Erythroblast (primary cell): ENCODE measurements at places on chromosomes 6 and 20.

DNA sequence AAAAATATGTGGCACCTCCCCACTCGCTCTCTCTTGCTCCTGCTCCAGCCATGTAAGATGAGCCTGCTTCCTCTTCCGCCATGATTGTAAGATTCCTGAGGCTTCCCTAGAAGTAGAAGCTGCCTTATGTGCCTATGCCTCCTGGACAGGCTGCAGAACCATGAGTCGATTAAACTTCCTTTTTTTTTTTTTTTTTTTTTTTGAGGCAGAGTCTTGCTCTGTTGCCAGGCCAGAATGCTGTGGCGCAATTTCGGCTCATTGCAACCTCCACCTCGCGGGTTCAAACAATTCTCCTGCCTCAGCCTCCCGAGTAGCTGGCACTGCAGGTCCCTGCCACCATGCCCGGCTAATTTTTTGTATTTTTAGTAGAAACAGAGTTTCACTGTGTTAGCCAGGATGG, 112.5 kb downstream of the FAM217A start:
- DNase-seq: no peak

- no peak for DNase-seq
Measured at GRCh38 chr6:227812-228338, 64.4 kb upstream of the DUSP22 start.

GRCh38 chr20:39163993-39164392, 201.8 kb downstream of the DHX35 start:
- no peak for DNase-seq

GRCh38 chr20:8394308-8394945, 262.4 kb downstream of the PLCB1 start:
- DNase-seq: no peak

DNA sequence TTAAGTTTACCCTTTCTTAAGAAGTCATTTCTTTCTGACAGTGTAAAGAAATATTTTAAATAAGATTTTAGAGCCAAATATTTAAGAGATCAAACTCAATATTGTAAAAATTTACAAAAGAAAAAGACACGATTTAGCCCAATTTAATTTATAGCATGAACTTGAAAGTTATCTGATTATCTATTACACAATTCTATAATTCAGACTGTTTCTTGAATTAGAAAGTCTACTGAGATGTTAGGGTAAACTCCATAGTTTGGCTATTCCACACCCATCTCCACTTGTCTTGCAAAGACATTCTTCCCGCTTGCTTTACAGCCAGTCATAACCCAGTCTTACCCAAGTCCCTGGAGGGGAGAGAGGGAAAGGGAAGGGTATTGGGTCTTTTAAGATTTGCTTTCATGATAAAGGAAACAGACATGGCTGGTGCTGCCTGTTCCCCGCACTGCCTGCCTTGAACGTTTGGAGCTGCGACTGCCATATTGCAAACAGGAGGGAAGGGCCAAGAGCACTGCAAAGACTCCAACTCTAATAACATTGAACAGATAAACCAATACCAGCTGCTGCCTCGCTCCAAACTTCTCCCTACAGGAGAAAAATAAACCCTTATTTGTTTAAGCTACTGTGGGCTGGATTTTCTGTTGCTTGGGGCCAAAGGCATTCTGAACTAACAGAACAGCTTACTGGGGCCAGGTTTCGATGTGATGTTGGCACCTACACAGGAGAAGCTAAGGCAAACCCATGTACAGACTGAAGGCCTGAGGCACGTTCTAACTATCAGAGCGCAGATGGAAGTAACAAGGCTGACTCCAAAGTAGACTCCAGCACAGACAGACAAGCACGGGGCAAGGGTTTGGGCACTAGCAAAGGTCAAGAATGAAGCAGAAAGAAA, 552.3 kb upstream of the JARID2 start:
- DNase-seq: no peak

DNA sequence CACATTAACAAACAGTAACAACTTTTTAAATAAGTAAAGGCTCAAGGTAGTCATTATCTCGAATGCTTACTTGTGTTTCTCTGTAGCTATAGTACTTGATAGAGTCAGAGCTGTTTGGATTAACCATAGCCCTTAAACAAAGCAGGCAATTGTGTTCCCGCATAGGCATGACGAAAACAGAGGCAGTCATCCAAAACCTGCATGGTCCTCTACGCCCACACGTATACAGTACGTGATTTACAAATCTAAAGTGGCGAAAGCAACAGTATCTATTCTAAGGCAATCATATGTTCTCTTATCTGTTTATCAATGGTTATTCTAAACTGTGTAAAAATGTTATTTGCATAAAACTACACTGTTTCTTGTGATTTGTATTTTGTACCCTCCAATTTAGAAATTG, 31.8 kb downstream of the HFE start:
- no peak for DNase-seq

DNA sequence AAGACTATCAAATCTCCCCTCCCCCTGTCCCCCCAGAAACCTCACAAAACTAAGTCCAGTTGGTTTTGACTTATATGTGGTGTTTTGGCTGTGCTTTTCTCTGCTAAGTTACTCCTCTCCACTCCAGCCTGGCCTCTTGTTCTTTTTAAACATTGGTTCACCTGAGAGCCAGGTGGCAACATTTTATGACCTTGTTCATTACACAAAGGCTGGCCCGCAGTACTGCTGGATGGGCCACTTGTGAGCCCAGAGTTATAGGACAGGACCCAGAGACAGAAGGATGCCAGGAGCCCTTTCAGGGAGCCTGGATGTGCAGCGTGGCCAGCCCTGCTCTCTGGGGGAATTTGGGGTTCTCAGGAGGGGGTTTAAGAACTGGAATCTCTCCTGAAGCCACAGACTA, 90.0 kb downstream of the RAMACL start:
- no peak for DNase-seq
